Left ventricle myocardium inferior (tissue), 1 donor: ENCODE measurements at places on chromosomes 13 and 19. TPM values are rescaled to one million over a fixed set of nuclear protein-coding genes. Genes with fewer than 3 reads are reported as not detected.
A peak's percentile ranks its signal among the peaks of the same experiment; 100 is the strongest.

DNA sequence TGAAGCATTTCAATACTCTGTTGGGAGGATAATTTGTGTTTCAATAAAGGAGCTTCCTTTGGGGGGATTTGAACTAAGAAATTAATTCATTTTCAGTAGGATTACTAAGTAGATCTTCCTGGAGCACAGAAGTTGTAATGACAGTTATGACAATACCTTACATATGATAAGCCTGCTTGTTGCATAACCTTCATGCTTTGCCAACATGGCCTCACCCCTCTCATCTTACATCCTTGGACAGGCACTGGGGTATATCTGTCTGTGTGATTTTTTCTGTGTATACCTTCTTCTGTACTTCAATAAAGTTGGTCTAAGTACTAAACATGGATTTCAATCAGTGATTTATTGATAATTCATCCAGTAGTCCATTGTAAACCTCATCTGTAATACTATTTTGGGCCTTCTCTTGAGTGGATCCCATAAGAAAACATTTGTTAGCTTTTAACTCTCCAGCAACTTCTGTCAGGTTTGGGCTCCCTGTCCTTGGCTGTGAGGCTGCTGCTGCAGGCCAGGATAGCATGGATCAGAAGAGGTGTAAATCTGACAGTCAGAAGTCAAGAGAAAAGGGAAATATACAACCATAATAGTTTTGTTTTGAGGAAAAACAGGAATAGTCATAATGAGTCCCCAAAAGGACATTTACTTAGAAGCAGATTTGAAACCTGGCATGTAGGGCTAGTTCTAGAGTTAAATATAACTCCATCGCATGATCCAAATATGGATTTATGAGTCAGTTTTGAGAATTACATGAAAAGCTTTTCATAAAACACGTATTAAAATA lies 422.2 kb downstream of the KLF5 start:
- no peak for DNase-seq

DNA sequence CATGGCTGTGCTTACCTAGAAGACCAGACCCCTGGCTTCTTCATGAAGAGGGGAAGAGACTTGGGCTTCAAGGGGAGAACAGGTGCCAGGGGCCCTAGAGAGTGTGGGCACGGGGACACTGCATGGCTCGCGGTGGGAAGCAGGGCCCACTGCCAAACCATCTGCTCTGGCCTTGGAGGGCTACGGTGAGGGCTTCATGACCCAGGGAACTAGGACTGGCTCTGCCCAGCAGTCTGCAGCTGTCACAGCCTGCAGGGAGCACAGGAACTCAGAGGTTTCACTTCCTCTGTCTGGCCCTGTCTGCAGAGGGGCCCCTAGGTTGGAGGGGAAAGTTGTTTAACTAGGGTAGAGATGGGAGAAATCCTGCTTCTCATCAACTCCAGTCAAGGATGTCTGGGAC lies 4.3 kb downstream of the ERCC1 start:
- no peak for DNase-seq

DNA sequence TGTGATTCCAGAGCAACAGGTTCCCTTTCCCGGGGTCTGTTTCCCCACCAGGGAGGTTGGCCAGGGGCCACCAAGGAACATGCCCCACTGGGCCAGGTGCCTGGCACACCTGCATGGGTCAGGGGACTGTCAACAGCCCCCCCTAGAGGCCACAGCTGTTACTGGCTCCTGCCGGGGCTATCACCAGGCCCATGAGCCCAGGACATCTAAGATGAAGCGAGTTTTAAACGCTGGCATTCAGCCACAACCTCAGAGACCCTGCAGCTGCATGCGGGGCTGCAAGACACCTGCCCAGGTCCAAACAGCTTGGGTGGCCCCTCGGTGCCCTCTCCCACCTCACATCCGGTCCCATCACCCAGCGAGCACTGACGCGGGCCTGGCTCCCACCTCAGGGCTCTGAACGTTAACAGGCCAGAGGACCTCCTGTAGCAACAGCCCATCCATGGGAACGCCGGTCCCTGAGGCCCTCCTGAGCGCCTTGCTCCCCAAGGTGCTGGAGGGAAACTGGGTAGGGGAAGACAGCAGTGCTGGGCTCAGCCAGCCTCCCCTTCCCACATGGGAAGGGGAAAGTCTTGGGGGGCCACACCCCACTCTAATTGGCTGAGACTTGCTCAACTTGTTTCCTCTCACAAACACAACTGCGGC lies 12.0 kb downstream of the KHSRP start:
- DNase-seq, result no peak

DNA sequence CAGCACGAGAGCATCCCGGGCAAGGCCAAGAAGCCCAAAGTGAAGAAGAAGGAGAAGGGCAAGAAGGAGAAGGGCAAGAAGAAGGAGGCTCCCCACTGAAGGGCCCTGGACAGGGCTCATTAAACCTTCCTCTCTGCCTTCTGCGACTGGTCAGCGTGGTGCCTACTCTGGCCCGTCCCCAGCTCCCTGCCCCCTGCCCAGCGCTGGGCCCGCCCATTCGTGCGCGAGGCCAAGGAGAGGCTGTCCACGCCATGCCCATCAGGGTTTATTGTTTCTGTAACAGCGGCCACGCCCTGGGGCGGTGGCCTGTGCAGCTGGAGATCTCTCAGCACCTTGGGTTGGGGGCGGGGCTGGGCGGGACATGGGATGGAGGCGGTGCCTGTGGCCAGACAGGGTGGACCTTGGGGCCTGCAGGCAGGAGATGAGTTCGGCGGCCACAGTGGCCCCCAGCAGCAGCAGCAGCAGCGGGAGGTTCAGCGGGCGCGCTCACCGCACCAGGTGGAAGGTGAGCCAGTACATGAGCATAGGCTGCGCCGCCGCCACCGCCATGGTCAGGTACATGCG lies 897 bp downstream of the C19orf33 start:
- peak; percentile 55 for DNase-seq

DNA sequence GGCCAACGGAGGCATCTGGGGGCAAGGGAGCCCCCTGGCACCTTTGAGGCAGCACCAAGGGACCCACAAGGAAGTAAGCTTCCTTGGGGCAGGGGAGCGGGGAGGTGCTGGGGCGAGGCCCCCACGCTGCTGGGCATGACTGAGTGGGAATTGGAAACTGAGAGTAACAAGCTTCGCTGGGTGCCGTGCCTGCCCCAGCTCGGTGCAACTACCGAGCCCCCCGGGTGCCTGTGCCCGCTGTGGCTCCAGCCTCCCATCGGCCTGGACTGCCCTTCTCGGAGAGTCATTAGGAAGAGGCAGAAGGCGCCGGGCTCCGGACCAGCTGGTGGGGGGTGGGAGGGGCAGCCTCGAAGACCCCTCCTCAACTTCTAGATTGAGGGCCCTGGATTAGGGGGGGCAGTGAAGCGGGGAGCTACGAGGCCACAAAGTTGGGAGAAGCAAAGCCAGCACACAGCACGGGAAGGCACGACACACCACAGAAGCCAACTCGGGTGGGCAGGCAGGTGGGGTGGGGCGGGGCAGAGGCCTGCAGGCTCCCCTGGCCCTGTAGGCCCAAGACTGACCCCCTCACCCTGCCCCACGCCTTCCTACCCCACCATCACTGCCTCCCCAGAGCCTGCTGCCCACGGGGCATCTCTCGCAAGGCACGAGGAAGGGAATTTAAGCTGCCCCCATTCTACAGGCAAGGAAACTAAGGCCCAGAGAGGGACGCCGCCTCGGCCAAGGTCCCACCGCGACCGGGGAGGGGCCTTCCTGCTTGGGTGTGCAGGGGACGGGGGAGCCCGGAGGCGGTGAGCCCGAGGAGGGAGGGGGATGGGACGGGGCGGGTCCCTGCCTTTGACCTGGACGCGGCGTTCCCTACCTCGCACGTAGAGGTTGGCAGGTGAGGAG lies 83.2 kb downstream of the PTPRS start:
- no peak for DNase-seq

- no peak for DNase-seq
These were observed 162.3 kb downstream of the DACH1 start for GRCh38 chr13:71704656-71705055.

GRCh38 chr19:27744926-27745768 lies 1467.8 kb downstream of the UQCRFS1 start:
- no peak for DNase-seq

DNA sequence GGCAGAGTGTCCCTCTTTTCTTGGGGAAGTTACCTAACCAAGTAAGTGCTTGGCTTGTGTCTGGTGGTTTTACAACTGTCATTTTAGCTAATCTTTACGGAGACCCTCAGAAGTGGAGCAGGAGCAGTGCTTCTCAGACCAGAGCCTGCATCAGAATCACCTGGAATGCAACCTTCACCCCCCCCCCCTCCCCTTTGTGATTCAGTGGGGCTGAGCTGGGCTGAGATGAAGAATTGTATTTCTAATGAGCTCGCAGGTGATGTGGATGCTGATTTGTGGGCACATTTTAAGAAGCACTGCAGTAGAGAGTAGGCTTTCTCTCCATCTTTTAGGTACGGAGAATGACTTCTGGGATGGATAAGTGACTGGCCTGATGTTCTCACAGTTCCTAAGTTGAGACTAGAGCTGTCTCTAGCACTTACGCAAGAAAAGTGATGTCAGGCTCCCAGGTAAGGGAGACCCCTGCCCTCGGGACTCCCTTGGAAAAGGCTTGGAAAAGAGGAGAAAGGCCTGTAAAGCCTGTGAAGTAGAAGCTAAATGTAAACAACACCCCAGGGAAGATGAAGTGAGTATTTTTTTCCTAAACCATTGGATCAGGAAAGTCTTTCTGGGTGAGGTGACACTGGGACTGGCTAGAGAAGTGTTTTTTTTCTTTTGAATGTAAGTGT lies 23.3 kb upstream of the RNF113B start:
- no peak for DNase-seq

- no peak for DNase-seq
These were observed 166.4 kb upstream of the RNF113B start for GRCh38 chr13:98343461-98343860.

DNA sequence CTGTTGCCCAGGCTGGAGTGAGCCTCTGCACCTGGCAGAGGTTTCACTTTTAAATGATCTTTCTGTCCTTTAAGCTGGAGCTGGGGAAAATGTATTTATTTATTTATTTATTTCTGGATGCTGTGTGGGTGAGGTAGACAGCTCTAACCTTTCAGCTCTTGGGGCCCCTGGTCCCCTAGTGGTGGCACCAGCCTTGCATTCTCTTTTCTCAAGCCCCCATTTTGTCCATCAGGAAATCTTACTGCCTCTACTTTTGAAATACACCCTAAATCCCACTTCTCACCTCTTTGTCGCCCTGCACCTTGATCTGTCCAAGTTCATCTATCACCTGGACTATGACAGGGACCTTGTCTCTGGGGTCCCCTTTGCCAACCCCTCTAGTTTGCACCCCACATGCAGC lies 2.1 kb upstream of the B9D2 start:
- DNase-seq, result no peak

DNA sequence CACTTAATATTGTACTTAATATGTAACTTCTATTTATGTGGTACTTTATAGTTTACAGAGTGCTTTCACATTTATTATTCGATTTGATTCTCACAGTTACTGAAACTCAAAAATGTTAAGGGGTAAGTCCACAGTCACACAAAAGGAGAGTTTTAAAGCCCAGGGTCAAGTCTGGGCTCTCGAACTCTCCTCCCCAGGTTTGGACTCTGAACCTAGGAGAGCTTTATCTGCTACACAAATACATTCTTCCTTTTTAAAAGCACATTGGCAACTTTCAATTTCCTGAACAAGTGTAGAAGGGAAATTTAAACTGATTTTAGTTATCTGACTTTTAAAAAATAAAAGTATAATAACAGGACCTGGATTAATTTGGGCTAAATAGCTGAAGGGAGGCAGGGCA lies 139.2 kb downstream of the ZAR1L start:
- no peak for DNase-seq

- DNase-seq, result peak; percentile 16
These were observed 71.2 kb downstream of the GADD45B start for GRCh38 chr19:2547033-2547680.

DNA sequence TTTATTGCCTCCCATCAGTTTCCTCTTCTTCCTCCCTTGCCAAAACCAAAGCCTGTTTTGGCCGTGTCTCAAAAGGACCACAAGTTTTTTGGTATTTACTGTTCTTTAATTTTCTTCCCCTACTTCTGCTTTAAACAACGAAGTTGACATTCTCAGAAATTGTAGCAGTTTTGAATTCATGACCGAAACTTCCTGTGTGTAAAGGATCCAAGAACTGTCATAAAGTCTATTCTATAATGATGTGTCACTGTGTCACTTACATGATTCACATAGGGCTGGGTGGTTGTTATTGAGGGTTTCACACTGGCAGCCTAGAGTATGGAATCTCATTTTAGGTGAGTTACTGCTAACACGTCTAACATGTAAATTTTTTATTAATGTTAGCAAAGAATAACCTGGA lies 741.0 kb upstream of the KLHL1 start:
- no peak for DNase-seq

DNA sequence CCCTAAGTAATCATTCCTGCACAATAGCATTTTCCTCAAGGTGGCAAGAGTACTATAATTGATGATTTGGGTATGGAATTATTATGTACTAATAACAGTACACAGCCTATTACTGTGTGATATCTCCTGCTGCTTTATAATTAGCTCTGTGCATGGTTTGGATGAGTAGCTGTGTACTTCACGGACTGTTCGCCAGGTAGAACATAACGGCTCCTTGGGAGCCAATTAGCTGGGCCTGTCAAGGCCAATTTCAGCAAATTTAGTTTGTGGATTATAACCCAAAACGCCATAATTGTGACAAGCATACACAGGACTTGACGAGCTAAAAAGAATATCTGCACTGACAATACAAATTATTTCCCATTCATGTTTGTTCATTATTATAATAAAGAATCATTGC lies 1584.2 kb downstream of the SLITRK1 start:
- no peak for DNase-seq

DNA sequence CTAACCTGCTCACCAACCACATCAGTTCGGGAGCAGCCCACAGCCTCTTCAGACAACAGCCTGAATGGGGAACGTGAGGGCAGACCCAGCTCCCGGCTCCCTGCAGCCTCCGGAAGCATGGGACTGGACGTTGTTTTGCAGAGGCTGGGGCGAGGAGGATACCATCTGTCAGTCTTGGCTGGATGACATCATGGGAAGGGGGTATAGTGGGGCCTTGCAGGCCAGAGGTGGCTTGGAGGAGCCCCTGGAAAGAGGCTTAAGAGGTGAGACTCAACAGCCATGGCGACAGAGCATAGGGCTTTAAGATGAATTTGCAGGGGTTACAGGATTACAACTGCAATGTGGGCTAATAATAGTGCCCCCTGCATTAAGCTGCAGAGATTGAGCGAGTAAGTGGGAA lies 1.5 kb downstream of the FXYD3 start:
- no peak for DNase-seq

DNA sequence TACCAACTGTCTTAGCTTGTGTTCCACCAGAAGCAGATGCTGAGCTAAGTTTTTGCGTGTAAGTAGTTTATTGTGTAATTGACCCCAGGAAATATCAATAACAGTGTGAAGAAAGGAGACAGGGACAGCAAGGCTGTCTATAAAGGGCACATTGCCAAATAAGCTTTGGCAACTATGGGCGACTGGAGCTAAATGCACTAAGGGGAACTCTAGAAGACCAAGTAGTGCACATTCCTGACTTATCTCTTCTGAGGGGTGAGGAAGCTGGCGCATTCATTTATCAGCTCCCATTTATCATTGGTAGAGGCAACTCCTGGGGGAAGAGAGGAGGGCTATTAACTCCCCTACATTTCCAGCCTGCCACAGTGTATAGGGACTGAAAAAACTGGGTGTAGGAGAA lies 135.0 kb downstream of the DLEU7 start:
- no peak for DNase-seq

Gene GNG14
- total RNA-seq, result not detected

Gene ARL11
- 0.52 TPM for total RNA-seq

Gene GARIN5A
- 1.3 TPM for total RNA-seq

Gene BRCA2
- 0.38 TPM for total RNA-seq

Gene GRIN2D
- total RNA-seq, result 0.30 TPM

Gene ZFP30
- total RNA-seq, result 7.7 TPM

Gene ERF
- total RNA-seq, result 33.5 TPM
